ENCODE measurements at places on chromosomes 2 and 18. TPM values are rescaled to one million over a fixed set of nuclear protein-coding genes. Genes with fewer than 3 reads are reported as not detected.

FEV gene
- 0.58 TPM for polyA plus RNA-seq

G6PC2 gene
- polyA plus RNA-seq, result 0.19 TPM

TYMS gene
- 2.2 TPM for polyA plus RNA-seq

FTCDNL1 gene
- polyA plus RNA-seq, result 0.90 TPM

SKOR2 gene
- polyA plus RNA-seq, result not detected

MC4R gene
- not detected for polyA plus RNA-seq

STPG4 gene
- not detected for polyA plus RNA-seq

LRP2 gene
- polyA plus RNA-seq, result 0.48 TPM

MPPE1 gene
- 26.0 TPM for polyA plus RNA-seq

LBX2 gene
- 3.3 TPM for polyA plus RNA-seq

HAAO gene
- 4.2 TPM for polyA plus RNA-seq

AOX1 gene
- polyA plus RNA-seq, result 85.6 TPM

MRPS9 gene
- polyA plus RNA-seq, result 13.9 TPM

CXCR1 gene
- polyA plus RNA-seq, result 6.6 TPM

CD226 gene
- 0.88 TPM for polyA plus RNA-seq

ITPRIPL1 gene
- polyA plus RNA-seq, result 0.36 TPM

NOSTRIN gene
- polyA plus RNA-seq, result 54.1 TPM

CACNB4 gene
- 0.10 TPM for polyA plus RNA-seq

KIAA2012 gene
- 0.11 TPM for polyA plus RNA-seq

STAT1 gene
- 43.8 TPM for polyA plus RNA-seq

CCDC148 gene
- not detected for polyA plus RNA-seq

C2orf15 gene
- not detected for polyA plus RNA-seq

DNAJC5G gene
- polyA plus RNA-seq, result not detected

LRRTM1 gene
- polyA plus RNA-seq, result 0.04 TPM

SETBP1 gene
- 2.3 TPM for polyA plus RNA-seq

GCFC2 gene
- 11.5 TPM for polyA plus RNA-seq

PLCL1 gene
- polyA plus RNA-seq, result 2.0 TPM

HOXD13 gene
- polyA plus RNA-seq, result not detected

RAX gene
- polyA plus RNA-seq, result not detected

TMEM163 gene
- polyA plus RNA-seq, result 2.4 TPM

SKA1 gene
- polyA plus RNA-seq, result 0.07 TPM

PPM1B gene
- 17.2 TPM for polyA plus RNA-seq

SOX11 gene
- not detected for polyA plus RNA-seq

ALPG gene
- polyA plus RNA-seq, result not detected

CPS1 gene
- 2.7 TPM for polyA plus RNA-seq

NETO1 gene
- 1.6 TPM for polyA plus RNA-seq

ASB18 gene
- not detected for polyA plus RNA-seq

TAF1B gene
- polyA plus RNA-seq, result 6.1 TPM

FSIP2 gene
- 0.21 TPM for polyA plus RNA-seq

FBXO41 gene
- polyA plus RNA-seq, result 1.5 TPM

DSG4 gene
- 0.01 TPM for polyA plus RNA-seq

AMER3 gene
- polyA plus RNA-seq, result 0.28 TPM

ZNF804A gene
- 0.06 TPM for polyA plus RNA-seq

PSMA8 gene
- not detected for polyA plus RNA-seq

PAIP2B gene
- polyA plus RNA-seq, result 2.7 TPM

THUMPD2 gene
- 7.0 TPM for polyA plus RNA-seq

SLC23A3 gene
- polyA plus RNA-seq, result 0.64 TPM

ERICH2 gene
- polyA plus RNA-seq, result 1.5 TPM

FRZB gene
- 0.97 TPM for polyA plus RNA-seq

KIF1A gene
- 0.11 TPM for polyA plus RNA-seq

CCBE1 gene
- 0.23 TPM for polyA plus RNA-seq
